ENCODE measurements at places on chromosomes 2 and 18. TPM values are rescaled to one million over a fixed set of nuclear protein-coding genes. Genes with fewer than 3 reads are reported as not detected.
A peak's percentile ranks its signal among the peaks of the same experiment; 100 is the strongest.

The TANC1 gene
- total RNA-seq: 30.5 TPM

The PID1 gene
- 39.2 TPM for total RNA-seq

The ABCB11 gene
- 4.1 TPM for total RNA-seq

DNA sequence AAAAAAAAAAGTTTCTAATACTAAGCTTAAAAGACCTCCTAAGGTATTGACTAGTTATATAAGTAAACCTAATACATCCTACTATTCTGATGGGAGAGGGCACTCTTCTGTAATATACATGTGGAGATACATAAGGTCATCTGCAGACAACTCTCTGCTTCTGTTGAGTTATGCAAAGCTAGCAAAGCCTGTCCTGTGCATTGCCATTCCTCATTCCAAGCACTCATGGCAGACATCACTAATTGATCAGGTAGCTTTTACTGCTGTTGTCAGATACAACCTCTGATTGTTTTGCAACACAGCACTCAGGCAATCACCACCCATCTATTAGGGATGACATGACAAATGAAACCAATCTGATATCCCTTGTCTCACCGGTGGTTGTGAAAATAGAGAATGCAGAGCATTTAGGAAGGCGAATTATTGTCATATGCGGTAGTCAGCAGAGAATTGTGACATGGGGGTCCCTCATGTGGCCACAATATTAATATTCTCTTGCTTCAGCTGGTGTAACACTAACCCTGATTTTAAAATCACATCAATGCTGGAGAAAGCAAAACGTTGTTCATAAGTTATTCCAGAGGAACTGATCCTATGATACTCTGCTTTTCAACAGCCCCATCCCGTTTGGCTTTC is 416.5 kb upstream of the GYPC start:
- no peak for DNase-seq

GRCh38 chr2:241865957-241866789 is 3.4 kb upstream of the RTP5 start:
- no peak for DNase-seq

GRCh38 chr2:31810200-31810917 is 200.4 kb downstream of the MEMO1 start:
- no peak for DNase-seq

- no peak for DNase-seq
Observed at GRCh38 chr2:88144271-88144670, 16.4 kb upstream of the FABP1 start.

DNA sequence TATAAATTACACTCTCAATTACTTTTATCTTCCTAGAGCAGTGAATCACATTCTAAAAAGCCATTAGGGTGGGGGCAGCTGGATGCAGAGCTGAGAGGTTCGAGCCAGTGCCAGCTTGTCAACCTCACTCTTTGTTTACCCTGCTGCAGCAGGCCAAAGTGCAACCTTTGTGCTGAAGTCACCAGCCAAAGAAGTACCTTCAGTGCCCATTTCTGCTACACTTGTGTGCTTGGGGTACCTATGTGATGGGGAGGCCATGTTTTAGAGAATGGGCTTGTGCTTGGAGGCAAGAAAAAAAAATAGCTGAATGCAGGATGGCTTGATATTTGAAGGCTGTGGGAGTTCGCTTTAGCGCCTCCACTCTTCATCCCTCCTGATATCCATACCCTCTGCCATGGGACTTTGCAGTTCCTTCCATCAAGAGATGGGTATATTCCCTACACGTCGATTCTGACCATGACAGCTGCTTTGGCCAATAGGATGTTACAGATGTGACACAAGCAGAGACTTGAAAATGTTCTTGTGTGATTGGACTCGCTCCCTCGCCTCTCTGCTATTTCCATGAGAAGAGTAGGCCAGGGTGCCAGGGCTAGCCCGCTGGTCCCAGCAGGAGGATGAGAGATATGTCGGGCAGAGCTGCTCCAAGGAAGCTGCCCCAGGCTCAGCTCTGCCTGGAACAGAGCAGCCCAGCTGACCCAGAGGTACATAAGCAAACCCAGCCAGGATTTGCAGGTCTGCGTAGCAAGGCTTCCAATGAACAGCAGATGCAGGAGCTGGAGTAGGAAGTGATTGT is 12.7 kb upstream of the FZD5 start:
- DNase-seq: peak; percentile 85

All from left colon (tissue), 2 donors.